ENCODE measurements at places on chromosomes 16 and 17.

- H3K27ac ChIP-seq: no peak overlapping the region
- DNase-seq: no peak
These were observed 8.4 kb downstream of the NDUFAB1 start for GRCh38 chr16:23587726-23588125.

GRCh38 chr16:54050459-54051210 is 236.0 kb downstream of the IRX3 start:
- H3K36me3 ChIP-seq: no peaks in the 10 kb centered on the region
- H3K4me3 ChIP-seq: no peak overlapping the region
- no peak for DNase-seq
- H3K27ac ChIP-seq: no peak overlapping the region
- H3K27me3 ChIP-seq: no peaks in the 10 kb centered on the region

GRCh38 chr16:56349086-56349415 is 76.3 kb downstream of the AMFR start:
- no peaks in the 10 kb centered on the region for H3K4me1 ChIP-seq
- H3K27me3 ChIP-seq: no peaks in the 10 kb centered on the region
- no peak overlapping the region for H3K27ac ChIP-seq
- no peak overlapping the region for H3K4me3 ChIP-seq
- no peaks in the 10 kb centered on the region for H3K36me3 ChIP-seq

DNA sequence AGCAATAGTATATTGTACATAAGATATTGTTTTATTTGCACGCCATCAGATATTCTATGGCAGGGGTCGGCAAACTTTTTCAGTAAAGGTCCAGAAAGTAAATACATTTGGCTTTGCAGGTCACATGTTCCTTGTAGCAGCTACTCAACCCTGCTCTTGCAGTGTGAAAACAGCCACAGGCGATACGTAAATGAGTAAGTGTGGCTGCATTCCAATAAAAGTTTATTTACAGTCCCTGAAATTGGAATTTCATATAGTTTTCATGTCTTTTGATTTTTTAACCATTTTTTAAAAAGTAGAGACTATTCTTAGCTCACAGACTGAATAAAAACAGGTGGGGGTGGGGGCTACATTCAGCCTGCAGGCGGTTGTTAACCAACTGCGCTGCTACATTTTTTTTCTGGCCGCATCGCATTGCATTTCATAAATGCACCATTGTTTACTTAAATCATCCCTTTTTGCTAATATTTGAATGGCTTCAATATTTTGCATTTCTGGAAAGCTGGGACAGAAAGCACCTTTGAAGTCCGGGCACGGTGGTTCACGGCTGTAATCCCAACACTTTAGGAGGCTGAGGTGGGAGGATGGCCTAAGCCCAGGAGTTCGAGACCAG is 50.5 kb upstream of the HAPSTR1 start:
- H3K4me3 ChIP-seq: no peak overlapping the region
- H3K36me3 ChIP-seq: no peaks in the 10 kb centered on the region
- no peak for DNase-seq
- no peak overlapping the region for H3K27ac ChIP-seq
- H3K4me1 ChIP-seq: no peaks in the 10 kb centered on the region
